PC-3 (cell line): ENCODE measurements at places on chromosomes 4 and X. TPM values are rescaled to one million over a fixed set of nuclear protein-coding genes. Genes with fewer than 3 reads are reported as not detected.

DNA sequence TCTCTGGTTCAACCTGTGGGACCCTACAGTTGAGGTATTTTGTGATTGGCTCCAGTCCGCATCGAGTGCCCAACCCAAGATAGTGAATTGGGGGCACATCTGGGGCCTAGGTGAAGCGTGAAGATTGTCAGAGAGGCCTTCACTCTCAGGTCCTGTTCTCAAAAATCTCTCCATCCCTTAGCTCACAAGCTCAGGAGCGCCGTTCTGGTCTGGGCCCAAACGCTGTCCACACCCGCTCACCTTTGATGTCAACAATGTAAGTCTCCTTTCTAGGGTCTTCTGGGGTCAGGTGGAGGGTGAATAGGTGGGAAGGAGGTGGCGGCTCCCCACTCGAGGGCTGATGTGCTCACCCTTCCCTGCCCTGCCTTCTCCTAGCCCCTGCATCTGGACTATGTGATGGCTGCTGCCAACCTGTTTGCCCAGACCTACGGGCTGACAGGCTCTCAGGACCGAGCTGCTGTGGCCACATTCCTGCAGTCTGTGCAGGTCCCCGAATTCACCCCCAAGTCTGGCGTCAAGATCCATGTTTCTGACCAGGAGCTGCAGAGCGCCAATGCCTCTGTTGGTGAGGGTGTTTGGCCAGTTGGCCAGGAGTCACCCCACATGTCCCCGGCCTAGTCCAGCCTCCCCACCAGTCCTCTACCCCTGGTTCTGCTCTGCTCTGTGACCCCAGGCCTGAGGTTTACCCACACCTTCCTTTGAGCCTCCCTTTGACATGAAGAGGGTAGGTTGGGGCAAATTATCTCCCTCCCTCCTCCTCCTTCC, 7.6 kb upstream of the CDK16 start:
- H3K36me3 ChIP-seq: peaks cover 85% of the 10 kb centered on the region
- no peak overlapping the region for H3K4me3 ChIP-seq
- no peaks in the 10 kb centered on the region for H3K27me3 ChIP-seq
- DNase-seq: no peak
- peaks cover 8% of the 10 kb centered on the region for H3K4me1 ChIP-seq
- H3K27ac ChIP-seq: no peak overlapping the region

DNA sequence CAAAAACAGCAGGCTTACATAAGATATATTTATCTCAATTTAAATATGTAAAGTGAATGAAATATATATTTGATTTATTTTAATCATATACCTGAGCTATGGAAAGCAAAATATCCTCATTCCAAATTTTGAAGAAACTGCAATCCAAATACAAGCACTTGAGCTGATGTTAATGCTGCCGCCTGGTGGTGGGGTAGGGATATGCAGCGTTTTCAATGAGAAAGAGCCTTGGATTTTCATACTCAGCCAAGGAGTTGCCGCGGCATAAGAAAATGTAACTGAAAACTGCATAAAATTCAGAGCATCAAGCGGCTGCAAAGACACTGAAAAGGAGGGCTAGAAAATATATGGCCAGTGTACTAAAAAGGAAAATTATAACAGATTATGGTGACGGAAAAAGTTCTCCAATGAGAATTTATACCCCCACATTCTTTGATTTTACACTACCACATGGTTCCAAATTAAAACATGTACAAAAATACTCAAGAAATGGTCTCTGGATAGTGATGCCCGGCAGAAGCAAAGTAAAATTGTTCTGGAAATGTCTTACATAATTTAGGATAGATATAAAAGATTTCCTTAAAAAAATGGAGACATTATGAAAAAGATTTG, 660.3 kb upstream of the PITX2 start:
- no peak overlapping the region for H3K4me3 ChIP-seq
- H3K27me3 ChIP-seq: 0 out of 2 replicates have a peak, but pooled peaks cover 4% of the 10 kb centered on the region
- no peaks in the 10 kb centered on the region for H3K4me1 ChIP-seq

DNA sequence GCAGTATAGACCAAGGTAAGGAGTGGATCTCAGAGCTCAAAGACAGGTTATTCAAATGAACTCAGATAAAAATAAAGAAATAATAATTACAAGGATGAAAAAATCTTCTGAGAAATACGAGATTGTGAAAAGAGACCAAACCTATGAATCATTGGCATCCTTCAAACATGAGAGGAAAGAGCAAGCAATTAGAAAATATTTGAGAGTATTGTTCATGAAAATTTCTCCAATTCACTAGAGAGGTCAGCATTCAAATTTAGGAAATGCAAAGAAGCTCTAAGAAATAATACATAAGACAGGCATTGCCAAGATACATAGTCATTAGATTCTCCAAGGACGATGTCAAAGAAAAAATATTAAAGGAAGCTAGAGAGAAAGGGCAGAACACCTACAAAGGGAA, 93.5 kb upstream of the GALNTL6 start:
- no peak overlapping the region for H3K27ac ChIP-seq
- H3K4me3 ChIP-seq: no peak overlapping the region
- no peaks in the 10 kb centered on the region for H3K27me3 ChIP-seq
- H3K4me1 ChIP-seq: no peaks in the 10 kb centered on the region
- H3K36me3 ChIP-seq: no peaks in the 10 kb centered on the region

DNA sequence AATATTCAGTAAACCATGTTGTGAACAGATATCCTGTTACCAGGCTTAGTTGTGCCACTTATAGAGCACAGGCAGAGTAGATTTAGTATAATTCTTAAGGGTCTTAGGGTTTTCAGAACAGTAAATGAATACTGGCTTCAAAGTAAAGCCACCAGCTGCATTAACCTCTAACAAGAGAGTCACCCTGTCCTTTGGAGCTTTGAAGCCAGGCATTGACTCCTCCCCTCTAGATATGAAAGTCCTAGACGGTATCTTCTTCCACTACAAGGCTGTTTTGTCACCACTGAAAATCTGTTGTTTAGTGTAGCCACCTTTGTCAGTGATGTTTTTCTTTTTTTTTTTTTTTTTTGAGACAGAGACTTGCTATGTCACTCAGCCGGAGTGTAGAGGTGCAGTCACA, 77.7 kb downstream of the ALPK1 start:
- H3K4me3 ChIP-seq: no peak overlapping the region
- H3K4me1 ChIP-seq: no peaks in the 10 kb centered on the region
- no peak for DNase-seq
- H3K36me3 ChIP-seq: no peaks in the 10 kb centered on the region
- no peaks in the 10 kb centered on the region for H3K27me3 ChIP-seq

DNA sequence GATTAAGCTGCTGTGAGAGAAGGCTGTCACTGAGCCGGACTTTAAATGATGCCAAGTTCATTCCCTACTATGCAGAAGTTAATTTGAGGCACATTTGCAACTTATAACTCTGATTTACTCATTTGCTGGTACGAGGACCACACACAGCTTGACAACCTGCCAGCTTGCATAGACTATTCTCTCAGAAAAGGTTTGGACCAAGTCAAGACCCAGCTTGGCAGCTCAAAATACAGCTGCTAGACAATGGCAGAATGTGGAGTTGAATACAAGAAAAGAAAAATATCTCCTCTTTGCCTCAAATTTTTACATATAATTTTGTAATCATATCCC, 338.9 kb downstream of the DHX15 start:
- H3K4me1 ChIP-seq: no peaks in the 10 kb centered on the region
- H3K36me3 ChIP-seq: no peaks in the 10 kb centered on the region
- no peak overlapping the region for H3K4me3 ChIP-seq
- DNase-seq: no peak
- H3K27me3 ChIP-seq: peaks cover 35% of the 10 kb centered on the region

DNA sequence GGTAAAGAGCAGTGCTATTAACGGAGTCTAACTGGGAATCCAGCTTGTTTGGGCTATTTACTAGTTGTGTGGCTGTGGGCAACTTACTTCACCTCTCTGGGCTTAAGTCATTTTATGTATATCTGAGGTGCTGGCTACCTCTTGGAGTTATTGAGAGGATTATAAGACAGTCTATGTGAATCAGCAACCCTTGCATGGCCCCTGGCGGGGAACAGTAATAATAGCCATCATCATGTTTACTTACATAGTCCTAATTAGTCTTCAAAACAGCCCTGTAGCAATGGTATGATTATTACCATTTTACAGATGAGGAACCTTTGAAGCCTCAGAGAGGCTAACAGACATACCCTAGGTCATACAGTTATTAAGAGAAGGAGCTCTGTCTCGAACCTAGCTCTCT, 1.5 kb downstream of the HPRT1 start:
- H3K4me3 ChIP-seq: peak overlapping the region; percentile 75
- peaks cover 13% of the 10 kb centered on the region for H3K4me1 ChIP-seq
- H3K27ac ChIP-seq: no peak overlapping the region
- no peaks in the 10 kb centered on the region for H3K36me3 ChIP-seq

DNA sequence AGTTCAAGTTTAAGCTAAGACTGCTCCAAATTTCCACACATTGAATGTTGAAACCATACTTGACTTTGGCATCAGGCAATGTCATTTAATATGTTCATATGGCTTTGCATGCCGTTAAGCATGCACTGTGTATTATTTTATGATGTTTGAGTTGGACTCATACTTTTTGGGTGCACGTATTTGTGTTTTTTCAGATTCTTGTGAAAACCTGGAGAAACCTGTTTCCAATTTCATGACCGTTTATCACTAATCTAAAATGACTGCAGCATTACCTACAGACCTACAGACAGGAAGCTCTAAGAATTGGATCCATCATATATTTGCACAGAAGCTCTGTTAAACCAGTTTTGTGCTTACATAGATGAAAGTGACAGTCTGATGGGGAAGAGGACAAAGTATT, 1093.0 kb upstream of the INTU start:
- H3K4me3 ChIP-seq: no peak overlapping the region
- H3K27me3 ChIP-seq: no peaks in the 10 kb centered on the region
- no peaks in the 10 kb centered on the region for H3K36me3 ChIP-seq
- no peak for DNase-seq
- no peaks in the 10 kb centered on the region for H3K4me1 ChIP-seq

- H3K27ac ChIP-seq: peak overlapping the region; percentile 58
- H3K4me3 ChIP-seq: no peak overlapping the region
- H3K27me3 ChIP-seq: no peaks in the 10 kb centered on the region
- peaks cover 34% of the 10 kb centered on the region for H3K4me1 ChIP-seq
- H3K36me3 ChIP-seq: no peaks in the 10 kb centered on the region
These were observed 50.5 kb downstream of the IL15 start for GRCh38 chr4:141686879-141687278.

TCEANC gene
- total RNA-seq: 0.62 and 0.69 TPM in 2 replicates

MMRN1 gene
- total RNA-seq: 0.69 and 0.73 TPM in 2 replicates

FRMPD4 gene
- 0.15 and 0.23 TPM in 2 replicates for total RNA-seq

DTHD1 gene
- not detected in 2 replicates for total RNA-seq
